Stimulated activated CD4-positive, alpha-beta T cell treated with anti-CD3 and anti-CD28 coated beads, Interleukin-1b, Interleukin-23, amount 100 ng/mL, for 1 hour (primary cell): ENCODE measurements at places on chromosomes 12 and 14.
A peak's percentile ranks its signal among the peaks of the same experiment; 100 is the strongest.

DNA sequence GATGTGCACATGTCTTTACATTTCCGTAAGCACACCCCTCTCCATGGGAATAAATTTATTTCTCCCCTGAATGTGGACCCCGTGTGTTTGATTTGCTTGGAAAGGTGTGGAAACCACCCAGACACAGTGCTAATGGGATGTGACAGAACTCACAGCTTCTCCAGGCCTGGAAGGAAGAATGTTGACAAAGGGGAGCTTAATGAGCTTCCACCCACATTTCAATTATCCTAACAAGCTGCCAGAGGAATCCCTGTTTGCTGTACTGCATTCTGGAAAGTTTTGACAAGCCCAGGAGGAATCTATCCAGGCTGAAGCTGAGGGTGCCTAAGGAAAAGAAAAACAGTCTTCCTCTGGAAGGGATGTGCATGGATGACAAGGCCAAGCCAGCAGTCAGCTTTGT is 51.2 kb upstream of the CCDC60 start:
- no peak for DNase-seq

DNA sequence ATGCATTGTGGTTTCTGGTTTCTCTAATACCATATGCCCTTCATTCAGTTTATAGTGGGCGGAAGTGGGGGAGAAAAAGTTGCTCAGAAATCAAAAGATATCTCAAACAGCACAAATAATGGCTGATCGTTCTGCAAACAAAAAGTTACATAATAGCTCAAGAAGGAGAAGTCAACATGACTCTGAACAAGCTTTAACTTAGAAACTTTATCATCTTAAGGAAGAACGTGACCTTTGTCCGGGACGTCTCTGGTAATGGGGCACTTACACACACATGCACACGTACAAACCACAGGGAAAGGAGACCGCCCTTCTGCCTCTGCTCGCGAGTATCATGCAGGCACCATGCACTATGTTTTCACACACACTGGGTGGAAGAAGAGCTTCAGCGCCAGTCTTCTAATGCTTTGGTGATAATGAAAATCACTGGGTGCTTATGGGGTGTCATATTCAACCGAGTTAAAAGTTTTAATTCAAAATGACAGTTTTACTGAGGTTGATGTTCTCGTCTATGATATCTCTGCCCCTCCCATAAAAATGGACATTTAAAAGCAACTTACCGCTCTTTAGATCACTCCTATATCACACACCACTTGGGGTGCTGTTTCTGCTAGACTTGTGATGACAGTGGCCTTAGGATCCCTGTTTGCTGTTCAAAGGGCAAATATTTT is 4.7 kb downstream of the FOS start:
- DNase-seq: no peak

- no peak for DNase-seq
Measured at GRCh38 chr12:57234233-57234570, 4.7 kb downstream of the SHMT2 start.

DNA sequence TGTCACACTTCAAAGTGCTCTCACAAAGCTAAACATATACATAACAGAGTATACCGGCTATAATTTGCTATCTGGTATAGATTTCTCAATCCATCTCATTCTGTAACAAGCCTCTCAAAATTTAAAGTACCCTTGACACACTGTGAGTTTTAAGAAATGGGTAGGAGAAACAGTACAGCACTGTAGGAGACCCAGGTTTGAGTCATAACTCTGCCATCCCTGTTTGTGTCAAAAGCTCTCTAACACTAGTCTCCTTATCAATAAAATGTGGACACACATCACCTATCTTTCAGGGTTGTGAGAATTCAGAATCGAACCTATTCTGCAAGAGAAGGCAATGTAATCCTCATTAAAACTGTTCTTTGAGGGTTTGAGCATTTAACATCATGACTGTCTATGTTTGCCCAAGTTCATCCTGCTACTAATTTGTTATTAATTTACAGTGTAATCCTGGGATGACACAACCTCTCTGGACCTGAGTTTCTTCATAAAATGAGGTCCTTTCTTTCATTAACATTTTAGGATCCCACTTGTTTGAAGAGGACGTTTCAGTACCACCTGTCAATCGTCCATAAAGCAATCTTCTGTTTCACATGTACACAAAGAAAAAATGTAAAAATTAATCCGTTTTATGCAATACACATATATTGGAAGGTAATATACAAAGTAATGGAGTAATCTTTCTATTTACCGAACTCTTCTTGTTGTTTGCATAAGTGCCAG is 12.1 kb downstream of the SPTSSA start:
- DNase-seq: no peak

GRCh38 chr14:99561864-99562263 is 42.1 kb downstream of the CCDC85C start:
- no peak for DNase-seq

- peak; percentile 73 for DNase-seq
Measured at GRCh38 chr14:92951912-92952471, 29.0 kb downstream of the CHGA start.

DNA sequence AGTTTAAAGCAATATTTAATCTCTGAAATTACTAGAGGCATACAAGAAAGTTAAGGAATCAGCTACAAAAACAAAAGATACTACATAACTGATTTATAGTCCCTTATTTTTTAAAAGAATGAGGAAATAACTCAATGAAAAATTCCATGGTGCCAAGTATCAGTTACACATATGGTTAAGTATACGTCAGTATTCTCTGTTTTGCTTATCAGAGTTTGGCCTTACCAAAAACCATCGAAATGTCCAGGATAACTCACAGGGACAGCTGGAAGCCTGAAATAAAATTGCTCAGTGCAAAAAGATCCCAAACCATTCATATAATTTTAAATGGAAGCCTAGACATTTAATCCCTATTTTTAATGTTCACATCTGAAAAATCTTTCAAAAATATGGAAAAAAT is 3.6 kb downstream of the CFL2 start:
- DNase-seq: no peak

GRCh38 chr14:22386924-22387775 is 201.9 kb downstream of the DAD1 start:
- no peak for DNase-seq

DNA sequence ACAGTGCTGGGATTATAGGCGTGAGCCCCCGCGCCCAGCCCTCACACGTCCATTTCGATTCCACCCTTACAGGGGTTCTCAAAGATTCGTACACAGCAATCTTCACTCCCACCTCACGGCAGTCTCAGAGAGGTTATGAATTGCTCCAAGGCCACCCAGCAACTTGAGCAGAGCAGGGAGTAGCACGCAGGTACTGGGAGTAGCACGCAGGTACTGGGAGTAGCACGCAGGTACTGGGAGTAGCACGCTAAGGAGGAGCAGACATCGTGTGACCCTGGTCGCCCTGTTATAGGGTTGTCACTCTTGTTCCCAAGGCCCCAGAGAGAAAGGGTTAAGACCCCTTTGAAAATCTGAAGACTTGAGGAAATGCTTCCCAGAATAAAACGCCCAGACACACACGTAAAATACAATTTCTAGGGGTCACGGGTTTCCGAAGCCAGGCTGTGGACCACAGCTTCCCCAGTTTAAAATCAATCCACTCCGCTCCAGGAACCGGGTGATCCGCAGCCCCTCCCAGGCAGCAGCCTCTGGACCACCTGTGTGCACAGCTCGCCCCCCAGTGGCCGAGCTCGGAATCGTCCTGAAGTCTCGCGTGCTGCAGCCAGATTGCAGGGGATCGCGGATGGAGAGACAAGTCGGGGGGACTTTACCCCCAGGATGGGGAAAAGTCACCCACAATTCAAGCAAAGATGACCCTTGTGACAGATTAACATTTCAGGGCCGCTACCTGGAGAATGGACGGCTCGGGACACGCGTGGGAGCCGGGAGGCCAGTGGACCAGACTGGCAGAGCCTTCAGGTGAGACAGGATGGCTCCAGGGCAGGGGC is 92.0 kb downstream of the SCARB1 start:
- peak; percentile 90 for DNase-seq

DNA sequence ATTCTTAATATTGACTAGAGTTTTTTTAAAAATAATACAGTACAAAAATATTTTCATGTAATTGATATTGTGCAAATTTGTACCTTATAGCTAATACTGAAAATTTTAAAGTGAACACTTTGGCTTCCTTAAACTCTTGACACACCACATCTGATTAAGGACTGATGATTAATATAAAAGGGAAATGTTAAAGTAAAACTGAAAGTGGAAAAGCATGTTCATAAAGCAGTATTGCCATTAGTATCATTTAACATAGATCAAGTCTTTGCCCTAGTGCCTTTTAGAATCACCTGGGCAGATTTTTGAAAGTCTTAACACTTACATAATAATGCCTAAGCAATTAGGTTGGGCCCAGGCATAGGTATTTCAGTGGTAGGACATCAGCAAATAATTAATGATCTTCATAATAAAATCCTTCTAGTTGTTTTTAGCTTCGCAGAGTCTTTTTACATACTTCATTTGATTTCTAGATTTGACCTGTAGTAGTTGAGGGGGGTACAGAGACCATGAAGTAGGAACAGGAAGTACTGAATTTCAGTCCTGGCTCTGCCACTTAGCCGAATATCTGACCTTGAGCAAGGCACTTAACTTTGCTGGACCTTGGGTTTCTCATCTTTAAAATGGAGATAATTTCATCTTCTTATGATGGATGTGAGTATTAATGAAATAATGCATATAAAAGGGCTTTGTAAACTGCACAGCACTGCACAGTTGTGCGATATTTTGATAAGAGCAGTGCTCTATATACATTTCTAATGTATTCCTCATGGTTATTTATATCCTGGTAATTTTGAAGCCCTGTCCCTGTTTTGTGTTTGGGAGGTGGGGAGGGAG is 43.7 kb downstream of the MARK3 start:
- no peak for DNase-seq

DNA sequence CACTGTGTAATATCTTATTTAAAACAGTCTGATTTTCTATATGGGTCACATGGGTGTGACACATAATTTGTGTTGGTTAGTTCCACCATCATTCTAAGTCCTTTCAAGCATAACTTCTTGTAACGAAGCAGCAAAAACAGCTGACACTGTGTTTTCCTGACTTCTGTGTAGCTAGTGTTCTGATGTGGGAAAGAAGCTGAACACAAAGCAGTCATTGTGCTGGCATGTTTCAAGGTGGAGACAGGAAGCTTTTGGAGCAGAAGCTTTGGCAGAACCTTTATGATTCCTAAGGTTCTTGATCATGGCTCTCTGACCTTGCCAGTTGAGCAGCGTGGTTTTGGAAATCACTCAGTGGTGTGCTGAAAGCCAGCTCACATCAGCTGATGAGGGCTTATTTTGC is 351.7 kb upstream of the MDGA2 start:
- DNase-seq: no peak

- no peak for DNase-seq
Measured at GRCh38 chr12:15181017-15181683, 40.1 kb downstream of the RERG start.

GRCh38 chr14:89280600-89280999 is 136.4 kb downstream of the FOXN3 start:
- no peak for DNase-seq

DNA sequence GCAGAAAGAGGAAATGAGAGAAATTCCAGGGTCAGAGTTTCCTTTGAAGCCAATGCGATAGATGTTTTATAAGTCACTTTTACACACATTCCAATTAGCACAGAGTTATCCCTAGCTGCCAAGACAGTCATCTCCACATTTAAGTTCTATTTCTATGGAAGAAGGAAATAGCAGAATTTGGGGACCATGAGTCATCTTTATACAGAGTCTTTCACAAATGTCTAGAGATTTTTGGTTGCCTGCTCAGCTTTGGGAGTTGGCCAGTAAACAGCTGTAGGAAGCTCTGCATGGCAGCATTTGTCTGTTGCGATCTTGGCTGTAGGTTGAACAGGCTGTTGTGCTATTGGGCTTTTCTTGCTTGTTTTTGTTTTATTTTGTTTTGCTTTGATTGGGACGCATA is 884.3 kb downstream of the GALC start:
- DNase-seq: no peak

DNA sequence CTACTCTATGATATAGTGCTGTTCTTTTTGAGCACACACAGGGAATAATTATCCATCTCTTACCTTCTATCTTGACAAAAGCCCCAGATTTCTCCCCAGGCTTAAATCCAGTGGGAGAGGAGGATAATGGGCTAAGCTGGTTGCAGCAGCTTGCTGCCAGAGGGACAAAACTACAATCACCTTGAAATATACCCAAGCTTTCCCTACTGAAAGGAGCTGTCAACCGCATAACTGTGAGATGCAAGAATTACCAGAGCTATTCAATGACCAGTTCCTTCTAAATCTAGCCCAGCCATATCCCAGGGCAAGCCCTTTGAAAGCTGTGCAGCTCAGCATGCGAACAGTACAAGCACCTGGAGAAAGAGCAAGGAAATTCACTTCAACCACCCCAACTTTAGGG is 943 bp upstream of the MGAT4C start:
- no peak for DNase-seq

- DNase-seq: no peak
Measured at GRCh38 chr12:43222796-43223195, 329.2 kb downstream of the ADAMTS20 start.

- no peak for DNase-seq
Measured at GRCh38 chr12:123109319-123109772, 41.5 kb downstream of the PITPNM2 start.

GRCh38 chr14:102217399-102217798 is 77.7 kb downstream of the WDR20 start:
- no peak for DNase-seq

GRCh38 chr14:105150368-105151083 is 18.1 kb downstream of the JAG2 start:
- no peak for DNase-seq

- peak; percentile 37 for DNase-seq
Measured at GRCh38 chr12:55996201-55996714, 818 bp upstream of the SUOX start.

- no peak for DNase-seq
Measured at GRCh38 chr14:64806202-64806861, 73.4 kb downstream of the SPTB start.

DNA sequence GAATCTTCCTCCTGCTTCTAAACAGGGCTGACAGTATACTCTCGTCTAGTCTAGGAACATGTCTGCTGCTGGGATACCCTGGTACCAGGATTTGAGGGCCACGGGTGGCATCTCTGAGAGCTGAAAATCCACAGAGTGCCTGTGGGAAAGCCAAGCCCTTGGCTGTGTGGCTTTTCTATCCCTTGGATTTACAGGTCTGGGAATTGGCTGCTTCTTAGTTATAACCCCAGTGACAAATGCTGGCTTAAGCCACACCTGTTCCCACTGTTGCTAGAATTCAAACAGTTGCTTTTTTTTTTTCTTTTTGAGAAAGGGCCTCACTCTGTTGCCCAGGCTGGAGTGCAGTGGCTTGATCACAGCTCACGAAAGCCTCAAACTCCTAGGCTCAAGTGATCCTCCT is 14.3 kb upstream of the RIN3 start:
- no peak for DNase-seq

DNA sequence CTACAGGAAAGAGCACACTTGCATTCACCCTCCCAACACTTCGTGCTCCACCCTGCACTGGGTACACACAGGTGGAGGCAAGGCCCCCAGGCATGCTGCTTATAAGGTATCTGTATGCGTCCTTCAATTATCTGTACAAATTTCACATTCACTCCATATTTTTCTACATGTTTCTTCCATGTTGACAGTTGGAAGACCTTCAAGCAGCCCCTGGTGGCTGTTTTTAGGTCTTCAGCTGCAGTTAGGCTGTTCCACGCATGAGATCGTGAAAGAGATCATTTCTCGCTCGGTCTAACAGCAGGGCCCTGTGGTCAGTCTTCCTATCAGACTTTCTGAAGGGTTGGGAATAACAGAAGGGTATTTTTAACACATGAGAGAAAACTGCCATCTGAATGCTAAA is 47.1 kb downstream of the PLXNC1 start:
- no peak for DNase-seq

- DNase-seq: no peak
Measured at GRCh38 chr14:75535164-75535898, 13.1 kb downstream of the BATF start.

- DNase-seq: no peak
Measured at GRCh38 chr12:116092776-116093175, 184.7 kb downstream of the MED13L start.
